ENCODE measurements at places on chromosomes 2 and 18.

- DNase-seq = no peak
Measured at GRCh38 chr2:11032396-11032795, 120.7 kb downstream of the KCNF1 start.

GRCh38 chr2:138125306-138126288, 161.3 kb downstream of the HNMT start:
- DNase-seq = no peak

DNA sequence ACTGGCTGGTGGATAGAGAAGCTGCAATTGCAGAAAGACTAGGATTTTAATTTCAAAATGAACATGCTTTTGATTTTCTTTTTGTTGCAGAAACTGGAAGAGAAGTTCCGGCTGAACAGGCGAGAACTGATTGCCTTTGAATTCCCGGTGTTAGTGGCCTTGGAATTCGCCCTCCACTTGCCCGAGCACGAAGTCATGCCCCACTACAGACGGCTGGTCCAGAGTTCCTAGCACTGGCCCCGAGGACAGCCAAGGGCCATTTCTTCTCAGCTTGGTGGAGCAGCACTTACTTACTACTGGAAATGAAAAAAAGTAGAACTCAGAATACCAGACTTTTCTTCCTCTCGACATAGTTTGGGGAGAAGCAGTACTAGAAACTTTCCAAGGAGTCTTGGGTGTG, 121.9 kb downstream of the CABLES1 start:
- DNase-seq = no peak

DNA sequence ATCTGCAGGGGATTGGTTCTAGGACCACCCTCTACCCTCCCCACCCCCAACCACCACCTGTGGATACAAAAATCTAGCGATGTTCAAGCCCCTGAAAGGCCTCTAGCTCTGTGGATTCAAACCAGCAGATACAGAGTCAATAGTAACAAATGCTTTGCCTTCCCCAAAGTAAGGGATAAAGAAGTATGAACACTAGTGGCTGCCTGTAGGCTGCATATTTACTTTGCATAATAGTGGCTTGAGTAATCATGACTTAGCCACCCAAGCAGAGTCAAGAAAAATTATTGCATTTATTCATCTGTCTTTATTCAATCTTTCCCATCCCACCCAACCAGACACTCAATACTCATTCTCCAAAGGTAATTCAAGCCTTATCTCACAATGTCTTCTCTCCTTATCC, 43.8 kb downstream of the SOCS6 start:
- no peak for DNase-seq

DNA sequence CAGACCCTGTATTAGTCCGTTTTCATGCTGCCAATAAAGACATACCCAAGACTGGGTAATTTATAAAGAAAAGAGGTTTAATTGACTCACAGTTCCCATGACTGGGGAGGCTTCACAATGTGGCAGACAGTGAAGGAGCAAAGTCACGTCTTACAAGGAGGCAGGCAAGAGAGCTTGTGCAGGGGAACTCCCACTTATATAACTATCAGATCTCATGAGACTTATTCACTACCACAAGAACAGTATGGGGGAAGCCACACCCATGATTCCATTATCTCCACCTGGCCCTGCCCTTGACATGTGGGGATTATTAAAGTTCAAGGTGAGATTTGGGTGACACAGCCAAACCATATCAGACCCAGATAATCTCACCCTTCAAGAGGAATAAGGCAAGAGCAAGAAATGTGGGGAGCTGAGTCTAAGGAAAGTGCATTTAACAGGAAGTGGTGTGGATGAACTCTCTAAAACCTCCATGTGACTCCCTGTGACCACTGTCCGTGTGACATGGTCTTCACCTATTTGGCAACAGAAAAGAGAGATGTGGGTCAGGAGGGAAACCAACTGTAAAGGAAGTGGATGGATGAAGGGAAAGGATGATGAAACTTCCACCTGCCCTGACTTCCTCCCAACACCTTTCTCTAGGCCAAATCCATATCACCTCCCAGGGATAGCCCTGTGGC, 110.6 kb downstream of the ATL2 start:
- no peak for DNase-seq

GRCh38 chr2:56202381-56203121, 18.8 kb downstream of the CCDC85A start:
- DNase-seq = no peak

- no peak for DNase-seq
Measured at GRCh38 chr2:144330951-144331673, 188.8 kb downstream of the ZEB2 start.

GRCh38 chr2:238847841-238848690, at the start of gene TWIST2:
Gene TWIST2 (plus strand): TSS chr2:238848085. CDS start chr2:238848216, 131 bp downstream.
- no peak for DNase-seq

- no peak for DNase-seq
Measured at GRCh38 chr2:120564213-120565094, 171.2 kb upstream of the GLI2 start.

- DNase-seq = no peak
Measured at GRCh38 chr2:71748227-71748626, 294.9 kb downstream of the DYSF start.

GRCh38 chr2:100894105-100894795, 74.3 kb downstream of the NPAS2 start:
- no peak for DNase-seq

Data from C1 segment of cervical spinal cord (tissue), 14 donors.